ENCODE measurements at places on chromosomes 5 and 9.

GRCh38 chr9:130834371-130835336 lies at the start of gene ABL1:
Gene ABL1 (plus strand): TSS chr9:130835254. CDS start chr9:130835447, 193 bp downstream.
- no peak for DNase-seq

- no peak for DNase-seq
Observed at GRCh38 chr9:28774433-28775235, 1201.4 kb upstream of the C9orf72 start.

- no peak for DNase-seq
Observed at GRCh38 chr9:3478549-3478953, 47.2 kb downstream of the RFX3 start.

- no peak for DNase-seq
Observed at GRCh38 chr5:90602681-90603080, 44.1 kb downstream of the ADGRV1 start.

GRCh38 chr9:127915325-127915752 lies 1.5 kb downstream of the ST6GALNAC4 start:
- no peak for DNase-seq

DNA sequence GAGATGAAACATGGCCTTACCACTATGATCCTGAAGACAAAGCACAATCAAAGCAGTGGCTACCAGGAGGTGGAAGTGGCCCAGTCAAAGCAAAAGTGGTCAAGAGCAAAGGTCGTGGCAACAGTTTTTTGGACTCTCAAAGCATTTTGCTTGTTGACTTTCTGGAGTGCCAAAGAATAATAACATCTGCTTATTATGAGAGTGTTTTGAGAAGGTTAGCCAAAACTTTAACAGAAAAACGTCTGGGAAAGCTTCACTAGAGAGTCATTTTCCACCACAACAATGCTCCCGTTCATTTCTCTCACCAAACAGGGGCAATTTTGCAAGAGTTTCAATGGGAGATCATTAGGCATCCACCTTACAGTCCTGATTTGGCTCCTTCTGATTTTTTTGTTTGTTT lies 33.6 kb upstream of the MAMDC2 start:
- DNase-seq, result no peak

- DNase-seq, result no peak
Observed at GRCh38 chr9:112640311-112640710, 77.6 kb downstream of the INIP start.

- DNase-seq, result no peak
Observed at GRCh38 chr9:119337573-119337972, 31.7 kb downstream of the BRINP1 start.

GRCh38 chr9:121699571-121700164 lies 48.2 kb downstream of the DAB2IP start:
- DNase-seq, result no peak

DNA sequence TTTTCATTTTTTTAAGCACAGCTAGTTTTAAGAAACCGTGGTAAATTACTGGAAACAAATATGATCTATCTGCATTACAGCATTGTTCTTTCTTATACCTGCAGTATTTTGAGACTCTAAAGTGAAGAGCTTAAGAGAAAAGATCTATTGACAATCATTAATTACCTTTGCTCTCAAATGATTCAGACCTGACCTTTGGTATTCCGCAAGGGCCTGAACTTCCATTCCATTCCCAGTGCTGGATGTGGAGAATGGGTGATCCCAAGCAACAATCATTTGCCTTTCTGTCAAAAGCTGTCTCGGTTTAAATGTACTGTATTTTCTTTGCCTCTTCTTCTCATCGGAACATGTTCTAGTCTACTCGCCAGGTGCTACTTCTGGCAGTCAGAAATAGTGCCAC lies 18.9 kb downstream of the NREP start:
- DNase-seq, result no peak

DNA sequence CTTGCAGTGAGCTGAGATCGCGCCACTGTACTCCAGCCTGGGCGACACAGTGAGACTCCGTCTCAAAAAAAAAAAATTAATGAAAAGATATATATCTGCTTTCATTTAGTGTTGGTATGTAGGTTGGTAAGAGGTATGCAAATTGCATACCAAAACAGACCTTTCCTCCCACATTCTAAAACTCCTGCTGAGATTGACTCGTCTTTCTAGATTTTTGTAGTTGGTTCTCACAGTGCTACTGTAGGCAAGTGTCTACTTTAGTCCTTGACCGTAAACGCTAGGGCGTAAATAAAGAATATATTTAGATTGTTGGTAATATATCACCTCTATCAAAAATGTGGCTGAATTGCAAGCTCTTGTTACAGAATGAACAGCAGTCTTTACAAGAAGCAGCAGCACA lies 445.9 kb downstream of the CHSY3 start:
- no peak for DNase-seq

DNA sequence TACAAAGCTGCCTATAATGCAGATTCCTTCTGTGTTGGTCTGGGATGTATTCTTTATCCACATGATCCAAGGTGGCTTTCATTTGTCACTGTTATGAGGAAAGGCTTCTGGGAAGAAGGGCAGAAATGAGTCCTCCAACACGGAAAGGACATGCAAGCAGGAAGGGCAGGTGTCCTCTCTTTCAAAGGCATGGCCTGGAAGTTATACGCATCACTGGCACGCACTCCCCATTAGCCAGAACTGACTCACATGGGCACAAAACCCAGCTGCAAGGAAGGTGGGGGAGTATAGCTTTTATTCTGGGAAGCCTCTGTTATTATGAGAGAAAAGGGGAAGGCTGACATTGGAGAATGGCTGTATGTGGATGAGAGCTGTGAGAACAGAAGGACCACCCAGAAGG lies 141.3 kb upstream of the ZNF618 start:
- no peak for DNase-seq

Measured in brain pericyte (primary cell).